MCF 10A (cell line): ENCODE measurements at places on chromosomes 16 and 17. TPM values are rescaled to one million over a fixed set of nuclear protein-coding genes. Genes with fewer than 3 reads are reported as not detected.

GRCh38 chr17:12242345-12242954 lies 221.8 kb downstream of the MAP2K4 start:
- H3K27ac ChIP-seq: no peak overlapping the region
- no peaks in the 10 kb centered on the region for H3K36me3 ChIP-seq
- H3K4me3 ChIP-seq: no peak overlapping the region
- no peaks in the 10 kb centered on the region for H3K4me1 ChIP-seq
- peaks cover 13% of the 10 kb centered on the region for H3K27me3 ChIP-seq

The KRT40 gene
- total RNA-seq: not detected in 2 replicates

The CDK5R1 gene
- 4.0 and 4.4 TPM in 2 replicates for total RNA-seq

The CSF3 gene
- total RNA-seq: 9.6 and 17.1 TPM in 2 replicates

- H3K27ac ChIP-seq: no peak within 1 kb of the TSS
- no peaks in the 10 kb centered on the region for H3K4me1 ChIP-seq
- H3K27me3 ChIP-seq: peaks cover 28% of the 10 kb centered on the region
- H3K4me3 ChIP-seq: peak within 1 kb of the TSS; percentile 46
These were observed at the start of gene SYT17 for GRCh38 chr16:19167710-19168370. TSS of gene SYT17 (plus strand) at chr16:19168240. CDS start at chr16:19168647, 407 bp downstream.

GRCh38 chr16:67101311-67102082 lies 8.2 kb upstream of the PHAF1 start:
- no peak overlapping the region for H3K4me3 ChIP-seq
- H3K27ac ChIP-seq: no peak overlapping the region
- no peaks in the 10 kb centered on the region for H3K27me3 ChIP-seq
- peaks cover 18% of the 10 kb centered on the region for H3K36me3 ChIP-seq

GRCh38 chr16:72985148-72985941 lies 62.6 kb downstream of the ZFHX3 start:
- no peak overlapping the region for H3K4me3 ChIP-seq
- H3K36me3 ChIP-seq: peaks cover 5% of the 10 kb centered on the region
- no peaks in the 10 kb centered on the region for H3K27me3 ChIP-seq
- DNase-seq: peak; percentile 34

GRCh38 chr16:80695020-80695419 lies 109.4 kb downstream of the CDYL2 start:
- H3K4me3 ChIP-seq: no peak overlapping the region
- H3K36me3 ChIP-seq: no peaks in the 10 kb centered on the region
- H3K27ac ChIP-seq: no peak overlapping the region
- no peaks in the 10 kb centered on the region for H3K27me3 ChIP-seq

The IRF8 gene
- total RNA-seq: not detected in 2 replicates

GRCh38 chr16:3564130-3564888 lies 12.9 kb downstream of the NLRC3 start:
- no peak overlapping the region for H3K4me3 ChIP-seq
- H3K4me1 ChIP-seq: no peaks in the 10 kb centered on the region
- H3K36me3 ChIP-seq: no peaks in the 10 kb centered on the region
- H3K27me3 ChIP-seq: no peaks in the 10 kb centered on the region
- DNase-seq: no peak
- H3K27ac ChIP-seq: no peak overlapping the region

The SLC35G3 gene
- not detected in 2 replicates for total RNA-seq

- H3K4me1 ChIP-seq: no peaks in the 10 kb centered on the region
- no peak overlapping the region for H3K4me3 ChIP-seq
- DNase-seq: no peak
- H3K27me3 ChIP-seq: no peaks in the 10 kb centered on the region
These were observed 1010.9 kb downstream of the KCNJ18 start for GRCh38 chr17:22703204-22703603.

DNA sequence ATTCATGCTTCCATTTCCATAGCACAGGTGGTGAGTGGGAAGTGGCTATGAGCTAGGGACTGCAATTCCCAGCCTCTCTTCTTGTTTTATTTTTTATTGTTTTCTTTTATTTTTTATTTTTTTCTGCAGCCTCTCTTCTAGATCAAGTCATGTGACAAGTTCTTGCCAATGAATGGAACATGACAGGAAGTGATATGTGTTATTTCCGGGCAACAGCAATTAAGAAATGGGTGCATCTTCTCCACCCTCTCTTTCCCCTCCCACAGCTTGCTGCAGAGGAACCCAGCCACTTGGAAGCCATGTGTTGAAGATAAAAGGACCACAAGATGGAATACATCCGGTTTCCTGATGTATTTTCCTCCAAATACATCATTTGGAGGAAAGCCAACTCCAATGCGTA lies 23.6 kb downstream of the IRX5 start:
- H3K4me3 ChIP-seq: no peak overlapping the region
- H3K27ac ChIP-seq: no peak overlapping the region
- H3K4me1 ChIP-seq: peaks cover 5% of the 10 kb centered on the region
- no peaks in the 10 kb centered on the region for H3K36me3 ChIP-seq

- H3K4me3 ChIP-seq: no peak overlapping the region
- no peak overlapping the region for H3K27ac ChIP-seq
- no peak for DNase-seq
- no peaks in the 10 kb centered on the region for H3K36me3 ChIP-seq
- H3K27me3 ChIP-seq: no peaks in the 10 kb centered on the region
These were observed 13.6 kb upstream of the CCL8 start for GRCh38 chr17:34305606-34306005.

- DNase-seq: no peak
- H3K27ac ChIP-seq: no peak overlapping the region
- no peaks in the 10 kb centered on the region for H3K27me3 ChIP-seq
- H3K4me1 ChIP-seq: peaks cover 47% of the 10 kb centered on the region
- no peaks in the 10 kb centered on the region for H3K36me3 ChIP-seq
- no peak overlapping the region for H3K4me3 ChIP-seq
These were observed 219.3 kb upstream of the GSE1 start for GRCh38 chr16:85393674-85394451.

The NEURL4 gene
- total RNA-seq: 36.9 and 39.3 TPM in 2 replicates

GRCh38 chr17:39486242-39486641 lies 25.0 kb downstream of the CDK12 start:
- H3K27me3 ChIP-seq: no peaks in the 10 kb centered on the region
- no peak overlapping the region for H3K4me3 ChIP-seq
- peaks cover 51% of the 10 kb centered on the region for H3K36me3 ChIP-seq
- H3K27ac ChIP-seq: peak overlapping the region; percentile 27

DNA sequence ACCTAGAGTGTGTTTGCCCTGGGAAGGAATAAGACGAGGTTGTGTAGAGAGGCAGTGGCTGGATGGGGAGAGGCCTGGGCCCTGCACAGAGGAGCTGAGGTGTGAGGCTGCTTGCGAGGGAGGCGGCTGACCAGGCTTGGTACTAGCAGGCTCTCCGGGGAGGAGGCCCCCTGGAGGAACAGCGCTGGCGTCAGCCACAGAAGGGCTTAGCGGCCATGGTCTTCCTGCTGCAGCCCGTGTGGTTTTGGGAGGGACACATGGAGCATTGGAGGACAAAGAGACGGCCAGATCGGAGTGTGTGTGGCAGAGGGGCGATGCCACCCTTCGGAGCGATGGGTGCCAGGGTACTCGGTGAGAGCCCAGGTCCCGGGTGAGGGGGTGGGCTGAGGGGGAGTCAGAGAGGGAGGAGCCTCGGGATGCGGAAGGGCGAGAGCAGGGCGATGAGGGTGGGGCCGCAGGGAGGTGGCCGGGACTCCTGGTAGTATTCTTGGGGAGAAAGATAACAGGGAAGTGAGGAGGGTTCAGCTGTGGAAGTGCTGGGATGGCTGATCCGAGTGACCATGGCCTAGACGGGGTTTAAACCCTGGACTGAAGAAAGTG lies 8.3 kb downstream of the BANP start:
- no peak overlapping the region for H3K4me3 ChIP-seq
- no peak for DNase-seq
- H3K36me3 ChIP-seq: peaks cover 37% of the 10 kb centered on the region
- no peaks in the 10 kb centered on the region for H3K27me3 ChIP-seq
- no peak overlapping the region for H3K27ac ChIP-seq
- no peaks in the 10 kb centered on the region for H3K4me1 ChIP-seq

GRCh38 chr17:29073520-29073919 lies 30.6 kb downstream of the PIPOX start:
- no peaks in the 10 kb centered on the region for H3K36me3 ChIP-seq
- H3K27ac ChIP-seq: no peak overlapping the region
- DNase-seq: no peak
- no peaks in the 10 kb centered on the region for H3K27me3 ChIP-seq

- H3K4me3 ChIP-seq: no peak overlapping the region
- H3K36me3 ChIP-seq: no peaks in the 10 kb centered on the region
- peaks cover 15% of the 10 kb centered on the region for H3K4me1 ChIP-seq
- no peaks in the 10 kb centered on the region for H3K27me3 ChIP-seq
- no peak for DNase-seq
- no peak overlapping the region for H3K27ac ChIP-seq
These were observed 309.0 kb upstream of the PMFBP1 start for GRCh38 chr16:72480911-72481310.

DNA sequence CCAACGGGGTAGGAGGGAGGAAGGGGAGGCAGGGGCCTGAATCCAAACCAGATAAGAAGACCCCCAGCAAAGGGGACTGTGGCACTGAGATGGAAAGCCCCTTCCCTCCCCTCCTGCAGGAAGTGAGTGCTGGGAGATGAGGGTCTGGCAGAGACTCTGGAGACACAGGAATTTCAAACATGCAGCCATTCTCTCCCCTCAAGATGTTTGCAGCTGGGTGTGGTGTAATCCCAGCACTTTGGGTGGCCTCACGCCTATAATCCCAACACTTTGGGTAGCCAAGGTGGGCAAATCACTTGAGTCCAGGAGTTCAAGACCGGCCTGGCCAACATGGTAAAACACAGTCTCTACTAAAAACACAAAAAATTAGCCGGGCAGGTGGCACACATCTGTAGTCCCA lies 33.9 kb upstream of the FAAP100 start:
- no peaks in the 10 kb centered on the region for H3K27me3 ChIP-seq
- no peaks in the 10 kb centered on the region for H3K4me1 ChIP-seq
- no peak overlapping the region for H3K4me3 ChIP-seq
- peaks cover 82% of the 10 kb centered on the region for H3K36me3 ChIP-seq
- H3K27ac ChIP-seq: no peak overlapping the region
- no peak for DNase-seq

The CCL4 gene
- not detected in 2 replicates for total RNA-seq

The RBL2 gene
- 26.1 and 28.5 TPM in 2 replicates for total RNA-seq
